Stimulated activated CD4-positive, alpha-beta T cell treated with anti-CD3 and anti-CD28 coated beads, Interleukin-15, amount 100 ng/mL, for 48 hours (primary cell): ENCODE measurements at places on chromosomes 4 and X.

- DNase-seq = no peak
Observed at GRCh38 chr4:83725336-83726085, 189.6 kb downstream of the GPAT3 start.

DNA sequence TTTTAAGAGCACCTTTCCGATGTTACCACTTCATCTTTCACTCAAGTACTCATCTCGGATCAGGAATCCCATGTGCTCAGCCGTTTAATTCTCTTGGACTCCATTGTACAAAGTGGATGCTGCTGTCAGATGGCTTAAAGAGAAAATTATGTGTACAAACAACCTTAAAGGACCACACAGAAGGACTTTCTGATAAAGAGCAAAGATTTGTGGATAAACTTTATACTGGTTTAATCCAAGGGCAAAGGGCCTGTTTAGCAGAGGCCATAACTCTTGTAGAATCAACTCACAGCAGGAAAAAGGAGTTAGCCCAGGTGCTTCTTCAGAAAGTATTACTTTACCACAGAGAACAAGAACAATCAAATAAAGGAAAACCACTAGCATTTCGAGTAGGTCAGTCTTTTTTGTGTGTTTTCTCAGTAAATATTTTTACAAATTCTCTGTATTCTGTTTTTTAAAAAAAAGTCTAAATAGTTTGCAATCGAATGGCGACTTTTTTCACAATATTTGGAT is 20.1 kb downstream of the MMAA start:
- no peak for DNase-seq

GRCh38 chr4:185950891-185951290 is 118.1 kb upstream of the TLR3 start:
- DNase-seq = no peak

DNA sequence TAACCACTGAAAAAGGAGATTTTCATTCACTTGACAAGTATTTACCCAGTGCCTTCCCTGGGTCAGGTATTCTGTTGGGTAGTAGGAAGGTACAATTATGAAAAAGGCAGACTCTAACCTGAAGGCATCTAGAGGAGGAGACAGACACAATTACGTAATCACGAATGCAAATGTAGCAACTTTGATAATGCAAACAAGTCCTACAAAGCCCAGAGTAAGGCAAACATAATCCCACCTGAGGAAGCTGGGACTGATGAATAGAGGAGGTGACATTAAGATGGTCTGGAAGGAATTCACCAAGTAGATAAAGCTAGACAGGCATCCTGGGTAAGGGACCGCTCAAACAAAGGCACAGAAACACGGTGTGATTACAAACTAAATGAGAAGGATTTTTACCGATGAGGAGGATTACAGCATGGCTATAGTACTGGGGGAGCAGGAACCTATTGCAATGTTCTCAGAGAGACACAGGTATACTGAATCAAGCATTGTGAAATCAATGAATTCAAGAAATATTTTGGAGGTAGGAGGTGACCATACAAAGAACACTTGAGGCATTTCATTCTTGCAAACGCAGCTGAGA is 37.1 kb downstream of the TMEM150C start:
- no peak for DNase-seq

DNA sequence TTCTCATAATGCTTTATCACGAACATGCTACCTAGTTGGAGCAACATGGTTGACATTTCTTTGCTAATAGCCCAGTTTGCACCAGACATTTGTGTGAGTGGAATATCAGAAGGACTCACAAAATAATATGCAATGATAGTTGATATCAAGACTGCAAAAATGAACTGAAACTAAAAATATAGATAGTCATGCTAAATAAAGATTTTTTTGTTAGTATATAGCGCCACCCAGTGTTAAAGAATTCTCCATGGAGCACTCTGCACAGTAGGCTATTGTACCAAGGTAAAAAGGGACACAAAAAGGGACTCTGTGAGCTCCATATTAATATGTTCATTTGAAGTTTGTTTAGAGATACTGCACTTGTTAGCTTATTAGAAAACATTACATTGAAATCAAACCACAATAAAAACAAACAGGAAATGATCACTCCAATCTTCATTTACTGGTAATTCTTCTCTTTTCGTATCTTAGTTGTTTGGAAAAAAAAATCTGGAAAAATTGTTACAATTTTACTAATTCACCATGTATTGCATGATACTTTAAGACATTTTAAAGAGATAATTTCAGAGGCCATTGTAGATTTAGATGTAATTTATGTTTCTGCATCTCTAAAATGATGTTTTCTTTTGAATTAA is 1509.6 kb downstream of the ADGRL3 start:
- no peak for DNase-seq

GRCh38 chrX:519741-520140 is 110.8 kb upstream of the SHOX start:
- no peak for DNase-seq

DNA sequence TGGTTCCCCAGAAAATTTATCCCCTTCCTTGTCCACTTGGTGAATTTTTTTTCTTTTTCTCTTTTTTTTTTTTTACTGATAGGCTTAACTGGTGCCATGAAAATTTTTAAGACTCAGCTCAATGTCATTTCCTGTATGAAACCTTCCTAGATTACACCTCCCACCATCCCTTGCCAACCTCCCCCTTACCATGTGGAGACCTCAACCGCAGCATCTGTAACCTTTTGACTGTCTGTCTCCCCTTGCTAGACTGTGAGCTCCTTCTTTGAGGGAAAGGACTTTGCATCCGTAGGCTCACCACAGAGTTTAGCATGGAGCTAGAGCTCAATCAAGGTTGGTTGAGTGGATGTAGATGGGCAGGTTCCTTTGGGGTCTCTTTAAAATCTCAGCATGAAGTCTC is 5.2 kb upstream of the PGRMC1 start:
- DNase-seq = no peak

GRCh38 chr4:17662694-17663093 is 48.3 kb downstream of the MED28 start:
- DNase-seq = no peak

- DNase-seq = peak; percentile 77
Observed at GRCh38 chr4:1351854-1352566, 5.0 kb downstream of the UVSSA start.

DNA sequence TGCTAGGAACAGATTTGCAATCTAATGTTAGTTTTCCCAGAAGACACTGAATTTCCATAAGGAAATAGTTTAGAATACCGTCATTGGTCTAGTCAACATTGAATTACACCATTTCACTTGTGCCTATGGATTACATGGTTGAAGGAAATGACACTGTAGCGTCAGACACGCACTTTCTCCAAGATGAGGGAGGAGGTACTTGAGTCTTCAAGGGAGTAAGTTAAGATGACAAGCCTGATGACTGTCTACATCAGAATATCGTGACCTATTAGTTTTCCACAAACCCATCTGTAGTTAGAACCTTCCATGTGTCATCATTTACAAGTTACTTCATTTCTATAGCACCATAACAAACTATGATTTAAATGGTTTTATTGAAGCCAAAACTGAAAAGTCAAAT is 153.7 kb downstream of the AMELX start:
- no peak for DNase-seq

DNA sequence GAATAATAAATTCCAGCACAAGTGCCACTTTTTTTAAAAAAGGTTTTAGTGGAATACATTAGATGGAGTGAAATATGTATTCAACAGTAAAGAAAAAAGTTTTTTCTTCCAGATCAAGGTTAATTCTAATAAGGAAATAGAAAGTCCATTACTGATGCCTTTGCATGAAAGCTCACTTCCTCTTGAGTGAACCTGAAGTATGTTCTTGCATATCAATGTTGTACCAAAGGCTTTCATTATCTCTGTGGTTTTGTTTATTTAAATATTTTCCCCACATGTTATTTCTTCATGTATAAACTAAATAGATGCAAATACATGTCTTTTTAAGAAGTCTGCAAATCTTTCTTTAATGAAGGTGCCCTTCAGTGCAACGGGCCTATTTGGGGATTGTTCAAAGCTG is 307.9 kb downstream of the C4orf33 start:
- no peak for DNase-seq

DNA sequence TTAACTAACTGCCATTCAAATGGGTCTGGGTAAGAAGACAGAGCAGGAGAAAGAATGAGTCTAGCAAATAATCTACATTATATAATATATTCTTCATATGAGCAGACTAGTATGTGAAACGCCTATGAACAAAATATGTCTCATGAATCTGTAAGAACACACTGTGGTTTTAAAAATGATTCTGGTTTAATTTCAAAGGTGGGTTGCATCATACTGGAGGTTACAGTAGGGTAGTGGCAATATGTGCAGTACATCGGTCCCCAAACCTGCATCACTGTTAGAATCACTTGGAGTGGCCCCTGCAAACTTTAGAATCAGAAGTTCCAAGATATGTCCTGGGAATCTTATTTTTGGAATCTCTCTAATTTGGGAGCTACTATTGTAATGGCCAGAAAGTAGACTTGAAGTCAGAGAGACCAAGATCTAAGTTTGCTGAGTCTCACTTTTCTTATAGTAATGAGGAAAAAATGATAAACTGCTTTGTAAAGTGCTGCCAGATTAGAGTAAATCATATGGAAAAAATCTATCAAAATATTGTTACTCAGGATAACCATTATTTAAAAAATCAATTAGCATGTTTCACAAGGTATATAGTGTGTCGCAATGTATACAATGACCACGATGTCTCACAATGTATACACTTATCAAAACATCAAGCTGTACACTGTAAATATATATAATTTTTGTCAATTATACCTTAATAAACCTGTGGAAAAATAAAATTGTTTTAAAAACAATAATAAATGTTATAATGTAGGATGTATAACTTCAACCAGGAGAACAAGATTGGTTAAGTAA is 37.9 kb upstream of the ARSJ start:
- no peak for DNase-seq

DNA sequence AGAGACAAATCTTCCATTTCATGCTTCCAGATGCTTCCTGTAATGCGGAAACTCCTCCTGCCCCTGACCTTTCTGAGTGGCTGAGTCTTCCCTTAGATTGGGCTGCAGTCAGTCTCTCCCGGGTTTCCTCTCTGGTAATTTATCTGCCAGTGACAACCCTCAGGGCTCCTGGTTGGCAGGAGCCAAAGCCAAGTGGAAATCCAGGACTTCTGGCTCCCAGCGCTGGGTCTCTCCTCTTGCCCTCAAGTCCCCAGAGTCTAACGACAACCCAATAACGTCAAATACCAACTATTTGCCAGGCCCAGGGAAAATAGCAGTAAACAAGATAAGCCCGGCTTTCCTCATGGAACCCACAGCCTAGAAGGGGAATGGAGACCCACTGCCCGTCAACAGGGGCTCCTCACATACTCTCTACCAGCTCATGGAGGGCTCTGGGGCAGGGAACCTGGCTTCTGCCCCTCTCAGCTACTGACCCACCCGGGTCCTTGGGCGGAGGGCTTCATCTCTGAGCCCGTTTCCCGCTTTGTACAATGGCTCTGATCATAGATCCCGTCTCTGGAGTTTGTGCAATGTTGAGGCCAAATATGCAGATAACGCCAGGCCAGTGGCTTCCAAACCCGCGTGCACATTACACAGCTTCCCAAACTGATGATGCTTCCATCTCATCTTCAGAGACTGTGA is 1.1 kb upstream of the TBC1D14 start:
- DNase-seq = no peak

DNA sequence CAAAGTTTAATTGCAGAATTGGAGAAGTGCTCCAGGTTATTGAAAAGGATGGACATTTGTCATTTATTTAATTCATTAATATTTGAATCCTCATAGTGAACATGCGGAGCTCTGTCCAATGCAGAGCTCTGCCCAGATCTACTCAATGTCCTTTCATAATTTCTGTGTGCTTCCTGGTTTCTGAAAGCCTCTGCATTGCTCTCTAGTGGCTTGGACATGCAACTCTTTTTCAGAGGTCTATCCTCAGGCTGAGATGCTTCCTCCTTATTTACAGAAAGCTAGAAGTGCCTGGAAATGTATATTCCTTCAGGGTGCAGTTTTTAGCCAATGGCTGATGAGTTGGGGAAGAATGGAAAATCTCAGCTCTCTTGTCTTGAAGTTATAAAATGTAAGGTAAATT is 786.1 kb upstream of the AADAT start:
- no peak for DNase-seq

DNA sequence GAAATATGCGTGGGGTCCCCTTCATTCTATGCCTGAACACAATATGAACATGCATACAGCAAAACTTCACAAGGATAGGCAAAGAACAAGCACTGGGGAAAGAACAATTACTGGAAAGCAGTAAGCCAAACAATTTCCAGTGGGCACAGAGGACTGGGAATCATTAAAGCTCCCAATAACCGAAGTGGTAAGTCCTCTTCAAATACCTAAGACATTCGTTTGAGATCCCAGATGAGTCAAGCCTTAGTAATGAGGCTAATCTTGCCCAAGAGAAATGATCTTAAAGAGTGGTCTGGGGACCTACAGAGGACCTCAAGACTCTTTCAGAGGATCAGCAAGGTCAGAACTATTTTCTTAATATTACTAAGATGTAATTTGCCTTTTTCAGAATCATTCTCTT is 28.6 kb downstream of the ANAPC10 start:
- no peak for DNase-seq

- no peak for DNase-seq
Observed at GRCh38 chr4:119106036-119107000, 29.3 kb upstream of the MYOZ2 start.

- peak; percentile 44 for DNase-seq
Observed at GRCh38 chr4:37891260-37892159, 626 bp downstream of the TBC1D1 start.

DNA sequence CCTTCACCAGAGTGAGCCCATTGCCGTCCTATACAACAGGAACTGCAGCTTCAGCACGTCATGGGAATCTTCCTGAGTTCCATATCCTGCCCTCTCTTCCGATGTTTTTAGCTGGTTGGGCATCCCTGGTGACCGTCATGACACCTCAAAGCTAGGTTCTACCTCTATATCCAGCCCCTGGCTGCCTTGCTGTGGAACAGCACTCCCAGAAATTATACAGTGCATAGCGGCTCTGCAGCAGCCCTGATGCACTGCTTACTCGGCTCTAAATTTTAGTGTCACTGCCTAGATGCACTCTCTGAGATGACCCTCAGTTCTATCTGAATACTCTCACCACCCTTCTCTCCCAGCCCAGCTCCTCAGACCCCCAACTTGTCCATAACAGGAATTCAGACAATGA is 44.3 kb downstream of the ARHGEF38 start:
- DNase-seq = no peak

DNA sequence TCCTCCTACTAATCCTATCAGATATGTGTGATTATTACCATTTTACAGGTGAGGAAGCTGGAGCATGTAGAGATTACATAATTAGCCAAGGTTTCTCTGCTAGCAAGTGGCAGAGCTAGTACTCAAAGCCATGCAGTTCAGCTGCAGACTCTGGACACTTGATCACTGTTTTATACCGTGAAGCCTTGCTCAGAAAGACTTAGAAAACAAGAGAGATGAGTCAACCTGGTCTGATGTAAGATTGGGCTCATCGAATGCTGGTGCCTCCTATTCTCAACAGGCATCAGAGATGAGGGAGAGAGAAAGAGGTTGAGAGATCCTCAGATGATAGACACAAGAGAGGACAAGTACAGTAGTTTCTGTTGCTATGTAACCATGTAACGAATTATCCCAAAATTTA is 19.0 kb upstream of the PDE5A start:
- DNase-seq = no peak

- DNase-seq = no peak
Observed at GRCh38 chr4:140628016-140628415, 59.3 kb upstream of the UCP1 start.
